ENCODE measurements at places on chromosomes 2 and 18.

DNA sequence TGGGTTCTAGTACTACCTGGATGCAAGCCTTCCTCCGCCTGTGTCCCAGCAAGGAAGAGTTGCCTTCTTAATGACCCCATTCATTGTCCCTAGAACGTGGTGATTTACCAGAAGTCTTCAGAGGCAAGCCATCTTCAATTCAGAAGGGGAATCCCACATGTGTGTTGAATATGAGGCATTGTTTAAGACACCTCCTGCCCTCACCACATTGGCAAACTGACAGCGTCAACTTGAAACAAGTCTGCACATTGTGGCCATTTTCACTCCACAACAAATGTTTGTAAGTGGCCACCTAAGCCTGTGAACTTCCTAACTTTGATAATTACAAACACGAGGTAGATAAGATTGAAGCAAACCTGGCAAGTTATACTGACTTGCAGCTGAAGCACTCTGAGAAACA is 83.7 kb downstream of the TCF7L1 start:
- peak; percentile 21 for DNase-seq

- no peak for DNase-seq
Measured at GRCh38 chr2:226771067-226771466, 28.6 kb downstream of the IRS1 start.

DNA sequence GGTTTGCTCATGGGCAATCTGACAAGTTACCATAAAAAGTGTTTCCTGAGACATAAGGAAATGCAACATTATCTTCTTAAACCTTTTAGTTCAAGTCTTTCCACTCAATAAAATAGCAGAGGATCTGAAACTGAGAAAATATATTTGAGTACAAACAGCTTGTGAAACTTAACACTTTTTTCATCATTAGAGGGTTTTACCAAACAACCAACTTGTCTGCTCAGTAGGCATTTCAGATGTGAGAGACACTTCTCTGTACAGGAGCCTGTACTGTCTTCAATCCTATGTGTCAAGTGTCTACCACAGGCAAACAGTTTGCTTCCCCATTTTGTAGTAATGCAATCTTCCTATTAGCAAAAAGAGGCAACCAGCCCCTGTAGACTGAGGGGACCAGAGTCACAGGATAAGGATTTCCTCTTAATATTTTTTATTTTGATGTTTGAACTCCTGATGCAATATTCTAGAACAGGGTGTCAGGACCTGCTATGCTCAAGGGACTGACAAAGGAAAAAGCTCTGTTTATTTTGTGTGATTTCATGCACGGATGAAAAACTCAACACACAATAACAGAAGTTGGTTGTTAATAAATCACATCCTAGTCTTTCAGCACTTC is 159.1 kb upstream of the LHCGR start:
- DNase-seq: no peak

GRCh38 chr2:39524756-39525635 is 87.9 kb upstream of the MAP4K3 start:
- DNase-seq: no peak

GRCh38 chr18:70457223-70457622 is 168.4 kb downstream of the SOCS6 start:
- DNase-seq: no peak

DNA sequence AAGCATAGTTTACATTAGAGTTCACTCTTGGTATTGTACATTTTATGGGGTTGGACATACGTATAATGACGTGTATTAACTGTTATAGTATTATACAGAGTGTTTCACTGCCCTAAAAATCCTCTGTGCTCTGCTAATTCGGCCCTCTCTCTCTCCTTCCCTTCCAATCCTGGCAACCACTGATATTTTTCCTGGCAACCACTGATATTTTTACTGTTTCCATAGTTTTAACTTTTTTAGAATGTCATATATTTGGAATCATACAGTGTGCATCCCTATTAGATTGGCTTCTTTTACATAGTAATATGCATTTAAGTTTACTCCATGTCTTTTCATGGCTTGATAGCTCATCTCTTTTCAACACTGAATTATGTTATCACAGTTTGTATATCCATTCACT is 526.7 kb downstream of the RIT2 start:
- DNase-seq: no peak

- no peak for DNase-seq
Measured at GRCh38 chr2:107466241-107466640, 360.5 kb upstream of the RGPD4 start.

DNA sequence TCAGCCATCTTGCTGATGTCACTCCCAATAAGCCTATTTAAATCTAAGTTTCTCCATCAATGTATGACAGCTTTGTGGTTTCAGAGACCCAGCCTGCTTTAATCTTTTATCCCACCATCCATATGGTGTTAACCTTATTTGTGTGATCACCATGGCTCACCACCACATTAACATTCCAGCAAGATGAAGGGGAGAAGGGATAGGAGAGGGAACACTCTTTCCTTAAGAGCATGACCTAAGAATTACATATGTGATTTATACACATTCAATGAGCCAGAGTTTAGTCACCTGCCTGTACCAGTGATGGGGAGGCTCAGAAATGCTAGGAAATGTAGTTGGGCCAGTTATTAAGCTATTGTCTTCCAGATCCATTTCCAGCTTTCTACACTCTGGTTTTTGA is 44.5 kb upstream of the CHN1 start:
- DNase-seq: no peak

- DNase-seq: no peak
Measured at GRCh38 chr2:24010477-24011249, 778 bp downstream of the MFSD2B start.

DNA sequence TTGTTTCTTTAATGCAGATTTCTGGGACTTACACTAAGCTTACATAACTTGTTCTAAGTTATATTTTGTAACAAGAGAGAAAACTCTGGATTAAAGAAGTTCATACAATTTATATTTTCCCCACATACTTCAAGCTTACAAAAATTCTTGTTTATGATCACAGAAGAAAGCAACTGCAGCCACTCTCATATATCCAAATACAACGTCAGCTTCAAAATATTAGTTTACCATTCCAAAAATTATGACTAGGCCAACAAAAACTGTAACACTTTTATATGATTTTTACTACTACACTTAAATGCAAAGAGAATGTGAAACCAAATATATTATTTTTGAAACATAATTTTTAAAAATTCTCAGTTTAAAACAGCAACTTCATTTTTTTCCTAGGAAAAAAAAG is 30.9 kb downstream of the LPIN2 start:
- DNase-seq: no peak

DNA sequence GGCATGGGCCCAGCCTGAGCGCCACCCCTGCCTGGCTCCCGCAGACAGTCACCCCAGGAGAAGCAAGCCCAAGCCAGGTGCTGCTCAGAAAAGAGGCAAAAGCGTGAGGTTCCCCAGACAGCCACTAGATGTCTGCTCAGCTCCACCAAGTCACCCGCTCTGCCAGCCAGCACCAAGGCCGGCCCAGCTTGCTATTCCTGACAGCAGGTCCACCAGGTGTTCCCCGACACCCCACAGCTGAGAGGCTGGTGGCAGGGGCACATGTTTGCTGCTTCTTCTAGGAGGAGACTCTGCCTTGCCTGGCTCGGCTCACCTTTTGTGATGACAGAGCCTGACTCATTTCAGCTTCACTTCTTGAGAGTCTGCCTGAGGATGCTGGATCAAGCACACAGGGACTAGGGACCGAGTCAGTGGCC is 206.7 kb downstream of the MGAT5 start:
- peak; percentile 36 for DNase-seq
